ENCODE measurements at places on chromosomes 5 and 9. TPM values are rescaled to one million over a fixed set of nuclear protein-coding genes. Genes with fewer than 3 reads are reported as not detected.

The TERT gene
- total RNA-seq: 10.1 TPM

The SLC27A6 gene
- not detected for total RNA-seq

The GRXCR2 gene
- total RNA-seq: not detected

The ZNG1E gene
- 60.7 TPM for total RNA-seq

The GARNL3 gene
- total RNA-seq: 3.3 TPM

The TEK gene
- not detected for total RNA-seq

The GLDC gene
- total RNA-seq: 1.1 TPM

The SURF2 gene
- 28.5 TPM for total RNA-seq

The F2RL2 gene
- not detected for total RNA-seq

The AGGF1 gene
- 32.9 TPM for total RNA-seq

The ADAMTS16 gene
- not detected for total RNA-seq

DNA sequence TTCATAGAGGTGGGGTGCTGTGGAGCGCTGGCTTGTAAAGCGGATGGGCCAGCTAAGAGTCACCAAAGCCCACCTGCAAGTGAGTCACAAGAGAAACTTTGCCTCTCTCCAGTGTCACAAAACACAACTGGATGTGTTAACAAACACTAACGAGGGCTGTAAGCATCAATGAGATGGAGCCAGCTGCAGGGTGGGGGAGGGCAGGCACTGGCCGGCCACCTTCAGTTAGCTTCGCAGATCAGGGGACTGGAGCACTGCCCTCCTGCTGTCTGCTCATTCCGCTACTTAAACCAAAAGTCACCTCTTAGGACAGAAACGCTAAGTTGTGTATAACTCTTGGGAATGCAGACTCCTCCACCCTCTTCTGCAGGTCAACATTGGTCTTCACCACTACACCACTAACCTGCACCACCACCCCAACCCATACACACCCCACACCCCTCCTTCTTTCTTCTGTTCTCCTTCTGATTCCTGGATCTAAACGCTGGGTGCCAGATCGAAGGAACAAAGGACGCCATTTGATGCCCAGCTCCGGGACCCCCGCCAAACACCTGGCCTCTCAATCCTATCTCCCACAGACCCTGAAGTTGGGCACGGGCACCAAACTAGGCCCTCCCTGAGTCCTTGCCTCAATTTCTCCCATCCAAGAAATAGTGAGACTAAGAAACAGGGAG, 2.1 kb downstream of the ARSI start:
- DNase-seq: no peak

- no peak for DNase-seq
Measured at GRCh38 chr5:179245031-179245430, 100.2 kb downstream of the ADAMTS2 start.

GRCh38 chr5:95141141-95141540, 143.8 kb downstream of the MCTP1 start:
- no peak for DNase-seq

GRCh38 chr9:113376634-113377567, at the start of gene HDHD3:
HDHD3 (minus strand) TSS chr9:113376986; CDS start chr9:113374354, 2,632 bp downstream.
- peak; percentile 95 for DNase-seq

- DNase-seq: peak; percentile 84
Measured at GRCh38 chr5:80960531-80961375, 590 bp downstream of the RASGRF2 start.

- DNase-seq: no peak
Measured at GRCh38 chr9:18720691-18721090, 246.7 kb downstream of the ADAMTSL1 start.

GRCh38 chr9:109728686-109729300, 51.2 kb upstream of the PALM2AKAP2 start:
- DNase-seq: no peak

DNA sequence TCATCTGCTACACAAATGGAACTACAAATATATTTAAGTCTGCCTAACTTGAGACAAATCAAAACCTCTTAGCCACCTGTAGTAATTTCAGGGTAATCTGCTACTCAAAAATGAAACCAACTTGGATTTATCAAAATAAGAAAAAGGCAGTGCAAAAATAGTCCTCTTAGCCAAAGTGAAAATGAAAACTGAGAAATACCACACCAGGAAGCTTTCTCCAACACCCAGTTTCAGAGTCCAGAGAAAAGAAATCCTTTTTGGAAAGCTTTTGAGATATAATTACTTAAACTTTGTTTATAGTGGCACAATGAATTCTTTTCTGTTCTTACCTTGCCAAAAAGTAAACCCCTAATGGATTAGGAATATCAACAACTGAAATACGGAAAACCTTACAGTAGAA, 990.4 kb downstream of the EFNA5 start:
- DNase-seq: no peak

- no peak for DNase-seq
Measured at GRCh38 chr5:4361753-4362152, 766.1 kb downstream of the IRX1 start.
